ENCODE measurements at places on chromosomes 2 and 18.

GRCh38 chr2:10700078-10700803 is 10.5 kb upstream of the NOL10 start:
- no peak for DNase-seq

- DNase-seq, result no peak
Measured at GRCh38 chr2:194465641-194466040, 1191.4 kb upstream of the SLC39A10 start.

DNA sequence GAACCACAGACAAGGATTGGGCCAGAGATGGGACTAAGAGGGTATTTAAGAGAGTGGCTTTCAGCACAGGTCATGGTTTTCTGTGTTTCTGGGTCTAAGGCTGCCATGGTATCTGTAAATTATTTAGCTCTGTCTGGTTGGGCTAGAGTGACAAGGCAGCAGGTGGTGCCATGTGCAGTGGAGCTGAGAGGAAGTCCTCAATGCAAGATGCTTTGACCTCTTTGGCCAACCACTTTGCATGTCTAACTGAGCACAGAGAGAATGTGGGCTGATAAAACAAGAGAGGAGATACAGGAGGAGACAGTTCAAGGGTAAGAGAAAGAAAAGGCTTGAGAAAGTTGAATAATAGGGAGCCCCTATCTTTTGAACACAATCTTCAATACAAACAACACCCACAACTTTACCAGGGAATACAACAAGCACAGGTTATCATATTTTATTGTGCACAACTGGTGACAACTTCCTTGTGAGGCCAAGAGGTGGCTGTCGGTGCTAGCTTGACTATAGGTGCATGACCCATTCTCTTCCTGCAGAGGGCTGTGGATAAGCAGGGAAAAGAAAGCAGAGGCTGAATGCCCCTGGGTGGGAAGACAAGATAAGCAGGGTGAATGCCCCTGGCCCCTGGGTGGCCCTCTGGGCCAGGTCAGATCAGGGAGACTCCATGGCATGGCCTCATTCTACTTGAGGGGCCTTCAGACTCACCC is 12.3 kb downstream of the FLACC1 start:
- DNase-seq, result no peak

GRCh38 chr2:150688016-150688415 is 200.5 kb upstream of the RND3 start:
- DNase-seq, result no peak

- DNase-seq, result no peak
Measured at GRCh38 chr2:177556153-177556552, 163.6 kb downstream of the AGPS start.

DNA sequence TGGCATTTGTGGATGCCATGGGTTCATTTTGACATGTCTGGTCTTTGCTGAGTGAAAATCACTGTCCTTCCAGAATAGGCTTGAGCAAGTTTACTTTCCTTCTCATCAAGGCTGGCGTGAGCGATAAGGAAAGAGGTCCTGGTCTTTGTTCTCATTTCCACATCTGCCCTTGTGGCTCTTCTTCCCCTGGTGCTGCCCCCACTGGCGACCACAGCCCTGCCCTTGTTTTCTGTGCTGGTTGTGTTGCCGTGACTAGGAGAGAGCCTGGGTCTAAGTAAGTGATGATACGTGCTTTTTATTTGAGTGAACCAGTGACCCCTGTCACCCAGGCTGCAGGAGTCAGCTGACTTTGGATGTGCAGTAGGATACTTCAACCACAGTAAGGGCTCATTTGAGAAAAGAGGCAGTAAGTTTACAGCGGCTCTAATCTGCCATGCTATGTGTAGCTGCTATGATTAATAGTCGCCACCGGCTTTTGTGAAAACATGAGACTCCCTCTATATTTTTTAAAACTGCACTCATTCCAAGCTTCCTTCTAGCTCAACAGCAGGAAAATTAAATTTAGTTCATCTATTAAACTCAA is 441.7 kb downstream of the RNF144A start:
- no peak for DNase-seq

GRCh38 chr2:65638443-65638842 is 206.0 kb upstream of the SPRED2 start:
- no peak for DNase-seq

DNA sequence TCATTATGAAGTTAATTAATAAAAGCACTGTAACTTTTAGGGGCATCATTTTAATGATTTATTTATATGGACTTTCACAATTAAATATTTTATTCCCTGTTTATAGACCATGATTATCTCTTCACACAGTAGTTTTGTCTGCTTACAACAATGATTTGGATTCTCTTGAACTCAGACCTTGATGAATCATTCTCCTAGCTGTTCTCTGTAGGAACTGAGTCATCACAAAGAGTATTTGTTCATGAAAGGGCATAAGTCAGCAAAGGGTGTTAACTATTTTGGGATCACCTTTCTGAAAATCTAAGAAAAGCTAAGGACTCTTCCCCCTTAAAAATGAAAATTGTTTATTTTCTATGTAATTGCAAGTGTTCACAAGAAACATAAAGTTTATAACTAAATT is 461.1 kb upstream of the UBE2E3 start:
- DNase-seq, result no peak

DNA sequence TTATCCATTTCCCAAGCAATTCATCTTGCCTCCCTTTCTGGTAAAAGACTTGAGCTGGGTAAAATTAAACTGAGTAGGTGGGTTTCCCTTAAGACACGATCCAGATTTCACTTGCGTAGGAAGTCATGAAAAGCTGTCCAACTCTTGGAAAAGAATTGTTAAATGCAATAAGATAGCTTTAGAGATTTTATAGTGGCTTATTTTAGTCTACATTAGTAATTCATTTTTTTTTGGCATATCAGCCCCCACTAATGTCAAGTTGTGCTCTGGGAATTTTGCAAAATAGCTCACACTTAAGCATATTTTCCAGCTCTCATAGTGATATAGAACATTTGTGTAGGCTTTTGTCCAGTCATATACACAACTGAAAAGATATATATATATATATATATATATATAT is 344.7 kb upstream of the FIGN start:
- no peak for DNase-seq

- no peak for DNase-seq
Measured at GRCh38 chr18:77517901-77518300, 268.3 kb downstream of the GALR1 start.

DNA sequence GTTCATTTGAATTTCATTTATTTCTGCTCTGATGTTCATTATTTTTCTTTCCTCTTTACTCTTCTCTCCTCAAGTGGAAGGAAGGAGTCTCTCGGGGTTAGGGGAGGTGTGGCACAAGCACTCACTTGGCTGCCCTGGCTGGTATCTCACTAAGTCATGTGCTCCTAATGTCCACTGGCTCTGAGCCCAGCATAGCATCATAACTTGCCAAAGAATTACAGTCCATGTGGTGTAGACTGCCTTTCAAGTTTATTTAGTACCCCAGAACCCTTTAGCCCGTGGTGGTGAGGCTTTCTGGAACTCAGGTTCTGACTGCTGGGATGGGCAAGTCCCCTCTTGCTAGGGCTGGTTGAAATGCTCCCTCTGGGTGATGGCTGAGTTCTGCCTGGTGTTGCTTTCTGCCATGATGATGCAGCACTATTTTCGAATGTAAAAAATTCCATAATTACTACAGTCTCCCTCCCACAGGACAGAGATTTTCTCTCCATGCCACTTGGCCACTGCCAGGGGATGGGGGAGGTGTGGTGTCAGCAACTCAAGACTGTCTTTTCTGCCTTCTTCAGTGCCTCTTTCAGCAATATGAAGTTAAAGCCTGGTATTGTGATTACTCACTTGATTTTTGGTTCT is 22.2 kb downstream of the SPAG16 start:
- no peak for DNase-seq

DNA sequence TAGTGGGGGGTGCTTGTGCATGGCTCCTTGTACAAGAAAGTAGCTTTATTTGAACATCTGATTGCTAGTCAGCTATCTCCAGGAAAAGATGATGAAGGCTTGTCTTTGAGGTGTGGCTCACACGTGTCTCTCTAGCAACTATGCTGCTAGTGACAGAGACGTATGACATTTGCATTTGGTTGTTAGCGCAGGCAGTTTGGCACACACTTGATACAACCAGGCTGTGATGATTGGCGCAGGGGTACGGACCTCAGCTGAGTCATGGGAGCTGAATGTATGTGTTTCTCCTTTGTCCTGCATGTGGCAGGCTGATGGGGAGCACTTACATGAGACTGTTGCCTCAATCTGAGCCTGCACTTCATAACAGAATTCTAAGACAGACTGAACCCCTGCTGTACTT is 29.6 kb downstream of the PTCD3 start:
- DNase-seq, result no peak

DNA sequence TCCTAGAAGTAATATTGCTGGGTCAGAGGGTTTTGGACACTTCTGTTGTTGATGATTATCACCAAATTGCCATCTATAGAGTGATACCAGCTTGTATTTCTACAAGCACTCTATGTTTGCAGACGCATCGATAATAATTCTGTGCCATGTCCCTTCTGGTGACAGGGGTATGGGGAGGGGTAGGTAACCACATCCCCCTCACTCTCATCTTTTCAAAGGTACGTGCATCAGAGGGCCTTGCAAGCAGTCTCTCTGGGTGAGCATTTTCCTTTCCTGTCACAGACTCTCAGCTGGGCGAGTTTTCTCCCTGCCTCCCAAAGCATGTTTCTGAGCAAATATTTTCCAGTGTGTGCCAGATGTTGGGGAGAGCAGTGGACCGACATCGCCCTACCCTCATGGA is 98.0 kb downstream of the SMAD7 start:
- DNase-seq, result no peak

- no peak for DNase-seq
Measured at GRCh38 chr2:156401861-156402260, 34.3 kb upstream of the GPD2 start.

GRCh38 chr2:80026040-80026729 is 278.4 kb downstream of the LRRTM1 start:
- DNase-seq, result no peak

DNA sequence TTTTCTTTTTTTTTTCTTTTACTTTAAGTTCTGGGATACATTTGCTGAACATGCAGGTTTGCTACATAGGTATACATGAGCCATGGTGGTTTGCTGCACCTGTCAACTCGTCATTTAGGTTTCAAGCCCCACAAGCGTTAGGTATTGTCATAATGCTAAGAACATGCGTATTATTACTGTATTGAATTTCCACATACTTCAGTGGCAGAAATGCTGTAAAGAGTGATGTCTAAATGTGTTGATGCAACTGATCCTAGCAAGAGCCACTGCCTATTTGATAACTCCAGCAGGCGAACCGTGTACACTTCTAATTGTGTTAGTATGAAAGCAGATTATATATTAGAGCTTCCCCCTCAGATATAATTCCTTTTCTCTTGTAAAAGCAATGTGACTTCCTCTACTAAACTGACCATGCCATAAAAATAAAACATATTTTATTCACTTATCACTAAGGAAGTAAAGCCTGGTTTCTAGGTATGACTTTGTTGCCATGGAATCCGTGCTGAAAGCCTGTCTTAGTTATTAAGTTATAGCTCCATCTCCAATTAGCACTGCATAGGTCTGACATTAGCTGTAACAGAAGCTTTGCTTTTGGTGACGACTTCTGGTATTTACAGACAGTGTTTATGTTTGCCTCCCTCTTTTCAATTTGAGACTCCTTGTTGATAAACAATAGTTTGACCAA is 280.0 kb downstream of the GALR1 start:
- DNase-seq, result no peak

- no peak for DNase-seq
Measured at GRCh38 chr2:225630824-225631533, 231.5 kb downstream of the NYAP2 start.

DNA sequence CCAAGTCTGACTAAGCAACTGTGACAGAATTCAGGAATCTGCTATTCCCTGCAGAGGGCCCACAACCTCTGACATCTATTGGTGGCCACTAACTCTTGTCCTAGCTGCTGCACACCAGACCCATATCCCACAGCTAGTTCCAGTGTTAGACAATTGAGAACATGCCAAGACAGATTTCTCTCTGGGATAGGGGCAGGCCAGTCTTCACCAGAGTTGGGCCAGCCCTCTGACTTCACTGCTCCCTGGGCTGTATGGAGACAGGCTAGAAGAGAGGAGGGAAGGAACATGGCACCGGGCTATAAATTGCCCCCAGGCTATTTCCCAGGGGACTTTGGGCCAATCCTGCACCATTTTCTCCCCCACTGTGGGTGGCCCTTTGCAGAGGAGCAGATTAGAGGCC is 32.7 kb upstream of the CYP26B1 start:
- DNase-seq, result no peak

GRCh38 chr2:120856421-120856862 is 120.8 kb downstream of the GLI2 start:
- DNase-seq, result no peak

- no peak for DNase-seq
Measured at GRCh38 chr2:112688086-112688880, 32.5 kb upstream of the NT5DC4 start.
